ENCODE measurements at places on chromosomes 1 and 21.

- no peak for DNase-seq
Observed at GRCh38 chr1:111442457-111442856, 6.6 kb downstream of the WDR77 start.

- DNase-seq: no peak
Observed at GRCh38 chr21:43847301-43847700, 17.7 kb upstream of the AGPAT3 start.

DNA sequence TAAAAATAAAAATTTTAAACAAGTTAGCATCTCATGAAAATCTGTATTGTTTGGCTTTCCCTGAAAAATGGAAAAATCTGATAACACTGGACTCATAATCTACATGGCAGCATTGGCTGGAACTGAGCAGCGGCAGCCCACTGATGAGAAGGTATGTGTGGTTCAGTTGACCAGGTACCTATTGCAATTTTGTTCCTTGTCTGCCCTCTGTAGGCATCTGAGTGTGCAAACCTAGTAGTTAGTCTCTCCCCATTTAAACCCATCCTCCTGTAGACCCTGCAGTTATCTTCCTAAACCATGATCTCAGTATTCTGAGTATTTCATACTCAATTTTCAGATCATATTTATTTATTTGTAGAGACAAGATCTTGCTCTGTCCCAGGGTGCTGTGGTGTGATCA is 59.4 kb upstream of the SERBP1 start:
- DNase-seq: no peak

- DNase-seq: no peak
Observed at GRCh38 chr1:2449636-2450454, 26.2 kb upstream of the PLCH2 start.

DNA sequence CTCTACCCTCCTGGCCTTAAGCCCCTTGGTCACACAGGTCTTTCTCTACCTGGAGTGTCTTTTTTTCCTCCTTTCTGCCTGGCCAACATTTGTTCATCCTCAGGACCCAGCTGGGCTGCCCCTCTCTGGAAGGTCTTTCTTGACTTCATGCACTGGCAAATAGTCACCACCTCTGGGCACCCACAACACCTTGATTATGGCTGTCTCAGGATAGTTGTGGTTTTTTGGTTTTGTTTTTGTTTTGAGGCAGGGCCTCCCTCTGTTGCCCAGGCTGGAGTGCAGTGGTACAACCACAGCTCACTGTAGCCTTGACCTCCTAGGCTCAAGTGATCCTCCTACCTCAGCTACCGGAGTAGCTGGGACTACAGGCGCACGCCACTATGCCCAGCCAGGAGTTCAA is 10.8 kb downstream of the RPS6KA1 start:
- DNase-seq: no peak

GRCh38 chr1:93769777-93770176 is 88.1 kb upstream of the BCAR3 start:
- DNase-seq: no peak

DNA sequence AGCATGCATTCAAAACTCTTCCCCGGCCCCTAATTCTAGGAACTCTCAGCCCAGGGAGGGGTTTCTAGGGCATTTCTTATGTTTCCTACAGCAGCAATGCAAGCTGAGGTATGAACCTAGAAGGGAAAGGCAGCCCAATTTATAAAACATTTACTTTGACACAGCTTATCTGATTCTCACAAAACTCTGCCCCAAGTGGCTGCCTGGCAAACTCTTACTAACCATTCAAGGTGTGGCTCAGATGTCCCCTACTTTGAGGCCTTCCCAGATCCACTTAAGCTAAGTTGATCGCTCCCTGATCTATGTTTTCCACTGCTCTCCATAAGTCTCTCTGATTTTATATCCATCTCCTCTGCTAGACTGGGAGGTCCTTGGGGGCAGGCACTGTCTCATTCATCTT is 35.4 kb downstream of the AK2 start:
- DNase-seq: no peak

GRCh38 chr1:177278626-177279390 is 108.0 kb downstream of the BRINP2 start:
- DNase-seq: no peak

DNA sequence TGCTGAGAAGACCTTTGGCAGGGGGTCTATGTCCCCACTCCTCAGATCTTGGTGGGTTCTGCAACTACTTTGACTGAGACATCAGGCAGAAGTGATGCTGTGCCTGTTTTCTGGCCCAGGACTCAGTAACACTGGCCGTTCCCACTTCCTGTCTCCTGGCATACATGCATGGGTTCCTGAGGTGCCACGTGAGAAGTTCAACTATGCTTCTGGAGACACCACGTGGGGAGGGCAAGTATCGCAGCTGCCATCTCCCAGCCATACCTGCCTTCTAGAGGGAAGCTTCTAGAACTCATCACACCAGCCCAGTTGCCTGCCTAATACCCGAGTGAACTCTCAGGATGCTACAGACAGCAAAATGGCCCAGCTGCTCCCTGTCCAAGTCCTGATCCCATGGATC is 65.8 kb downstream of the TRABD2B start:
- DNase-seq: no peak

GRCh38 chr1:201149400-201149799 is 4.9 kb downstream of the TMEM9 start:
- DNase-seq: no peak

DNA sequence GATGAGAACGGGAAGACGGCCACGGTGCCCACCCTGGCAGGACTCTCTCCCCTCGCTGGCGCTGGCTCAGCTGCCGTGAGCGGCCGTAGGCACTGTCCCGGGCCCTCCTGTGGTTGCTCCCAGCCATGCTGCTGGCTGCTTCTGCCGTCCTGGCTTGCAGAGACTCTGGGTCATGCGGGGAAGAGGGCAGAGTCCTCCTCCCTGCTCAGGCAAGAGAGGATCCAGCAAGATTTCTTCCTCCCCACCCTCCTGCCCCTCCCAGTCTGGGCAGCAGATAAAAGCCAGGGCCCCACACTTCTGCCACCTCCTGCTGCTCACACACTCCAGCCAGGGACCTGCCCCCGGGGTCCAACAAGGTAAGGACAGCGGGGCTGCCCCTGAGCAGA is 60.1 kb downstream of the AGPAT3 start:
- no peak for DNase-seq

- no peak for DNase-seq
Observed at GRCh38 chr21:30561264-30561895, at the start of gene KRTAP19-7. TSS of gene KRTAP19-7 (minus strand) at chr21:30561314. CDS start at chr21:30561289, 25 bp downstream.

GRCh38 chr1:170558731-170559130 is 26.8 kb downstream of the GORAB start:
- no peak for DNase-seq

DNA sequence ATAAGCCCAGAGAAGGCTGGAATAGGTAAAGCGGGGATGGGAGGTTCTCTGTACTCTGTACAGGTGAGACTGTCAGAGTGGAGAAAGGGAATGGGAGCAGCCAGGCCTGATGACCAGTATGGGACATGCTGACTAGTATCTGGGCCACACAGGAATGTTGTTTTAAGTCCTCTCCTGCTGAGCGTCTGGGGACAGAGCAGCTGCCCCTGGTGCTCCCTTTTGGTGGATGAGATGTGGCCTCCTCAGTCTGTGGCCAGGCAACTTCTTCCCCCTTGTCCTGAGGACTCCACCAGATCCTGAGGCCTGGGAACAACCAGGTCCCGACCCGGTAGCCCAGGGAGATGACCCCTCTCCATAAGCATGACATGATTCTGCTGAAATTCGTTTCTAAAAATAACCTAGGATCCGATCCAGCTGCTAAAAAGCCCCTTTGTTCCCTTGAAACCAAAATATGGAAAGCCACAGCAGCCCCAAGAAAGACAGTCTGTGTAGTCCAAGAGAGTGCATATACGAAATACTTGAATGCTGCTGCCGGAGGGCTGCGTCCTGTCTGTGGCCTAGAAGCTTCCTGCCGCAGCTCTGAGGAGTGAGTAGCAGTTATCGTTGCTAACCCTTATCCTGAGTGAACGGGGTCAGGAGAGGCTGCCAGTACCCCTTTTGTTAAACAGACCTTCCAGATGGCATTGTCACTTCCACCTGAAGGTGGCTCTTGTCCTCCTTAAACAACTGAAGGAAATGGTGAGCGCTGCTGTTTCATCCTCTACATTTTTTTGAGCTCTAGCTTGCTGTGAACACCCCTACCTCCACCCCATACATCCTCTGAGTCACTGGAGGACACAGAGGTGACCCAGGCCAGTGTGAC is 47.1 kb downstream of the ATP2B4 start:
- DNase-seq: peak; percentile 86

DNA sequence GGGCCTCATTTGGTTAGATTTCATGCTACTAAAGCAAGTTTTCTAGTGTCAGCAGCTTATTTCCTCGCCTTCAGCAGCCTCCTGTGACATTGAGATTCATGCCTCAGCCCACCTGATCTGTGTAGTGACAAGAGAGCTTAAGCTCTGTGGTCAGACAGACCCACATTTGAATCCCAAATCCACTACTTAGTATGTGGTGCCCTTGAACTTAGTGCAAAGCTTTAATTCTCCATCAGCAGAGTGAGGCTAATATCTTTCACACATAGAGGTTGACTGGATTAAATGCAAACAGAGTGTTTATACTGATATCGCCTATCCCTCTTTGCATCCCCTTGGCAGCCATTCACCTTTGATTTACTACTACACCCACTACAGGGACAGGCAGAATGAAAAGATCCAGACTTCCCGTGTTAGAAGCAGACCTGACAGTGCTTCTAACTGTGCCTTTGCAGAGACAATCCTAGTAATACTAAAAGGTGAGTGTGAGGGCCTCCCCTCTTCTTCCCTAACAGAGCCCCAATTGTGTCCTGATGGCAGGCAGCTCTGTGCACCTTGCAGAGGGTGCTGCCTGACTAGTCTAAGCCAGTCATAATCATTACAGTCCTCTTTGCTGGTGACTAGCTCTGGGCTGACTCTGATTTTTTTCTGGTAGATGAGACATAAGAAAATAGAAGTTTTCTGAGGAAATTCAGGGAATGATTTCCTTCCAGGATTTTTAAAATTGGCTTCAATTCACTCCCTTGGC is 264.0 kb downstream of the CTH start:
- DNase-seq: no peak

DNA sequence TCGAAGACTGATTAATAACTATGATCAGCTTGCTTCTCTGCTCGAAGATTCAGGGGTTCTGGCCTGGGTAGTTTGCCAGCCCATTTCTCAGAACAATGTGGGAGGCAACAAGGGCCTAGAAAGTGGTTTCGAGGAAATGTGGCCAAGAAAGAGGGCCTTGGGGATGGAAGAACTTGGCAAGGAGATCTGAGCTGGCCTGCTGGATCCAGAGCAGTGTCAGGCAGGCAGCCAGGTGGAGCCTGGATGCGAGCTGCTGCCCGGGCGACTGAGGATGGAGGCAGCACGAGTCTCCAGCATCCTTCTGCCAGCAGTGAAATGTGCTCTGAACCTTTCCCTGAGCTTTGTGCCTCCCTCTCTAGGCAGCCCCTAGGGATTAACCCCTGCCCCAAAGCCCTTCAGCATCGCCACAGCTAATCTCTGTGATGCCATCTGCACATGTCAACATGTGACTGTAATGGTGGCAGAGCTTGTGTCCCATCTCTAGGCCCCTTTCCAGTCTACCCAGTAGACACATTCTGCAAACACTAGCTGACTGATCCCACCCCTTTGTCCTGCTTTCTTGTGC is 61.0 kb upstream of the NEK2 start:
- DNase-seq: no peak

DNA sequence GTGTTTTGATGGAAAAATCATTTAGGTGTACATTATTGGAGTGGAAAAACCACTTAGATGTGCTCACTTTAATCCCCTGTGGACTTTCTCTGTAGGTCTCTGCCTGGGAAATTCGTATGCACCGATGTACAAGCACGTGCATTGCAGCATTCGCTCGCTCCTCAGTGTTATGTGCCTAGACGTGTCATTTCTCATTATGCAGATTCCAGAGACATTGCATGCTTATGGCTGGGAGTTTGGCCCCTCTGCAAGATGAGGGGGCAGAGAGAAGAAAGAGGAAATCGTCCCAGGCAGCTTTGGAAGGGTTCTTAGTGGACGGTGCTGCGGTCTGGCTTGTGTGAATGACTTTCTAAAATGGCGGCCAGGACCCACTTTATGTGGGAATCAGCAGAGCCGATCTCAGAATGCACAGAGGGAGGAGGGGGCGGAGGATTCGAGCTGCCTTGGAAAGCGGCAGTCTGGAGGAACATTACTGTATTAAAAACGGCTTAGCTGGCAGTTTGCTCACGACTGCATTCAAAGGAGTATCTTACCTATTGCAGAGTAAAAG is 2.3 kb downstream of the SPEN start:
- no peak for DNase-seq

DNA sequence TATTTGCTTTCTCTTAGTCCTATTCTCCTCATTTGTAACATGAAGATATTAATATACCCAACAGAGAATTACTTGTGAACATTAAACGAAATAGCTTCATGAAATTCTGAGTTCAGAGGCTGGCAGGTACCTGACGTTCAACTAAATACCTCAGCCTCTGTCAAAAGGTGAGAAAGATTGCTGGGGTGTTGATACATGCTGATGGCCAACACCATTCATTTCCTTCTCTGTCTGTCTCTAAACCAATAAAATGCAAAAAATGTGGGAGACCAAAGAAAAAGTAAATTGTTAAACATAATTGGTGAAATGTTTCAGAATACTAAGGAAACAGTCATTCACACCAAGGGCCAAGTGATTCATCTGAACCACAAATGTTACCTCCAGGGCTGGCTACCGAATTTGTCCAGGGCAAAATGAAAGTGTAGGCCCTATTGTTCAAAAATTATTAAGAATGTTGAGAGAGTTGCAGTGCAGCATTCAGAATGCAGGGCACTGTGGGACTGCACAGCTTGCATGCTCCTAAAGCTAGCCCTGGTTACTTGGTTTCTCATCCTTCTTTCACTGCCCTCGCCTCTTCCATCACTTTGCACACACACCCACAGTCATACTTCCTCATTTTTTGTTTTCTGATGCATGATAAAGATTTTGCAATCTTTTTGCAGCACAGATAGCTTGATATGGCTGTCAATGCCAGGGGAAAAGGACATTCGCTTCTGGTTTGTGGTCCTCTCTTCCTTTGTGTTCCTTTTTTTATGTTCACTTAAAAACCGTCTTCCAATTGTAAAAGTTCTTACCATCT is 414.3 kb upstream of the NR5A2 start:
- no peak for DNase-seq

GRCh38 chr1:91616712-91617111 is 116.1 kb downstream of the CDC7 start:
- no peak for DNase-seq

- DNase-seq: no peak
Observed at GRCh38 chr1:32454726-32455125, 10.1 kb upstream of the ZBTB8B start.

- DNase-seq: no peak
Observed at GRCh38 chr1:245007852-245008251, 143.5 kb upstream of the HNRNPU start.

- DNase-seq: no peak
Observed at GRCh38 chr1:190752131-190752530, 274.5 kb upstream of the BRINP3 start.

- DNase-seq: no peak
Observed at GRCh38 chr1:166947398-166948043, 27.8 kb downstream of the ILDR2 start.

DNA sequence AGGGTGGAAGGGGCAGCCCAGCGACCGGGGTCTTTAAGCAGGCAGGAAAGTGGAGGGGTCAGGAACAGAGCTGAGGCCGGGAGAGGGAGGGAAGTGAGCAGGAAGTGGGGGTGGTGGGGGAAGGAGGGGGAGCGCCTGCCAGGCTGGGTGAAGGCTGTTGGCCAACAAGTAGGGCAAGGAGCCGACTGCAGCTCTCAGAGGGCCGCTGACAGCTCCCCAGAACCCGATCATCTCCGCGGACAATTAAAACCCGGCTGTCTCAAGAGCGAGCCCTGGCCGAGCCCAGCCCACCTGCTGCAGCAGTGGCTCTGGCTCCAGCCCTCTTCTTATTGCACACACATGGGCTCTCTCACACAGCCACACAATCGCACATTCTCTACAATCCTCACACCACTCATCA is 51.6 kb downstream of the GRIK3 start:
- no peak for DNase-seq
